T47D (cell line): ENCODE measurements at places on chromosomes 16 and 17.

DNA sequence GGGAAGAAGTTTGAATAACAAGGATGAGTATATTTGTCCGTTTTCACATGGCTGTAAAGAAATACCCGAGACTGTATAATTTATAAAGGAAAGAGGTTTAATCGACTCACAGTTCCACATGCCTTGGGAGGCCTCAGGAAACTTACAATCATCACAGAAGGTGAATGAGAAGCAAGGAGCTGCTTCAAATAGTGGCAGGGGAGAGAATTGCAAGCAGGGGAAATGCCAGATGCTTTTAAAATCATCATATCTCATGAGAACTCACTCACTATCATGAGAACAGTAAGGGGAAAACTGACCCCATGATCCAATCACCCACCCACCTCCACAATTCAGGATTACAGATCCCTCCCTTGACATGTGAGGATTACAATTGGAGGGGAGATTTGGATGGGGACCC lies 212.8 kb upstream of the CDH8 start:
- no peak for DNase-seq

- DNase-seq: no peak
Measured at GRCh38 chr17:4006165-4006589, 41.9 kb upstream of the ATP2A3 start.

GRCh38 chr17:41730479-41730878 lies 4.0 kb downstream of the HAP1 start:
- no peak for DNase-seq

DNA sequence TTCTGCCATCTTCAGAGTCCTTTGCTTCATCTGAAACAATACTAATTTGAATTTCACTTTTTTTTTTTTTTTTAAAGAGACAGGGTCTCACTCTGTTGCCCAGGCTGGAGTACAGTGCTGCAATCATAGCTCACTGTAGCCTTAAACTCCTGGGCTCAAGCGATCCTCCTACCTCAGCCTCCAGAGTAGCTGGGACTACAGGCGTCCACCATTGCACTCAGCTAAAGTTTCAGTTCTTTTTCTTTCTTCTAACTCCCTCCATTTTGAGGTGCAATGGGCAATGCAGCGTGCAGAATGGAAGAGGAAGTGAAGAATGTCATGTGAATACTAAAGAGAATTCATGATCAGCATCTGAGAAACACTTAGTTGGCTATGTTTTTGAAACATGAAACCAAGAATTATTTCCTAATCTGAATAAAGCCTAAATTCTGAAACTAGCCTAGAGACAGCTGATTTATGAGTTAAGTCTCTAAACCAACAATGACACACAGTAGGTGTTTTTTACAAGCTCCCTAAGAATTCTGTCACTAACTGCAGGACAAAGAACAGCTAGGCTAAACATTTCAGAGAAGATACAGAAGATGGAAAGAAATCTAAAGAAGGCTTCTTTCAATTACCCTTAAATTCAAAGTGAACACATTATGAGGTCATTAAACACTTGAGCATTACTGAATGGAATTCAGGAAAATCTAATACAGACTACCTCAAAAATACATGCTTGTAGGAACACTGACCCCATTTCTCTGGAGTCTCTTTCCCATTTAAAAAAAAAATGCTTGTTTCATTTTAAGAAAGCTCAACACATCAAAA lies 21.0 kb downstream of the SNN start:
- DNase-seq: no peak

- no peak for DNase-seq
Measured at GRCh38 chr16:4277987-4278513, 5.2 kb upstream of the TFAP4 start.

DNA sequence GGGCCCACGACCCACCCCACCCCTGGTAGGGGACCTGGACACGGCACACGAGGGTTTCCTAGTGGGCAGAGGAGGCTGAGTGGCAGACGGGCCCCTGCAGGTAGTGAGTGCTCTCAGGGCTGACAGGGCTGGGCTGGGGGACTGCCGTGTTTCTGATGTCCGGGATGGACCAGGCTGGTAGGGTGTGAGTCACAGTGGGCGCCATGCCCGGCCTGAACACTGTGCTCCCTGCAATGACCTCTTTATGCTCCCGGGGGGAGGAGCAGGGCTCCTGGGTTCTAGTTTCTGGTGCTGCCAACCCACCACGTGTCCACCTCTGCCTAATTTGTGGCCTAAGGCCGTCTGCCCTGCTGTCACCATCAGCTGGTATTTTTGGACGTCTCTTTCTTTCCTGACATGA lies 26.3 kb downstream of the ARHGAP23 start:
- peak; percentile 80 for DNase-seq

- DNase-seq: no peak
Measured at GRCh38 chr17:15023589-15024336, 241.4 kb downstream of the PMP22 start.

DNA sequence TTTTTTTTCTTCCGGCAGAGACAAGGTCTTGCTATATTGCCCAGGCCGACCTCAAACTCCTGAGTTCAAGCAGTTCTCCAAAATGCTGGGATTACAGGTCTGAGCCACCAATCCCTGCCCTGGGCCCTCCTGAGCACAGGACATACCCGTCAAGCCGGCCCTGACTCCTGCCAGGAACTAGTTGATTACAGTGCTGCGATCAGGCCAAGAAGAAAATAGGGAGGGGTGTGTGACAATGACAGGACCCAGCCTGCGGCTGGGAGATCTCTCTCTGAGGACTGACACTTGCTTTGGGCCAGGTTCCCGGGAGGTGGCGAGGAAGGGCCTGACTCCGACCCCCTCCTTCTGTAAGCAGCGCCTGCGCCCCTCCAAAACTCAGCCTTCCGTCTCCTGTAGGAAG lies 276.6 kb downstream of the MRTFB start:
- DNase-seq: no peak

DNA sequence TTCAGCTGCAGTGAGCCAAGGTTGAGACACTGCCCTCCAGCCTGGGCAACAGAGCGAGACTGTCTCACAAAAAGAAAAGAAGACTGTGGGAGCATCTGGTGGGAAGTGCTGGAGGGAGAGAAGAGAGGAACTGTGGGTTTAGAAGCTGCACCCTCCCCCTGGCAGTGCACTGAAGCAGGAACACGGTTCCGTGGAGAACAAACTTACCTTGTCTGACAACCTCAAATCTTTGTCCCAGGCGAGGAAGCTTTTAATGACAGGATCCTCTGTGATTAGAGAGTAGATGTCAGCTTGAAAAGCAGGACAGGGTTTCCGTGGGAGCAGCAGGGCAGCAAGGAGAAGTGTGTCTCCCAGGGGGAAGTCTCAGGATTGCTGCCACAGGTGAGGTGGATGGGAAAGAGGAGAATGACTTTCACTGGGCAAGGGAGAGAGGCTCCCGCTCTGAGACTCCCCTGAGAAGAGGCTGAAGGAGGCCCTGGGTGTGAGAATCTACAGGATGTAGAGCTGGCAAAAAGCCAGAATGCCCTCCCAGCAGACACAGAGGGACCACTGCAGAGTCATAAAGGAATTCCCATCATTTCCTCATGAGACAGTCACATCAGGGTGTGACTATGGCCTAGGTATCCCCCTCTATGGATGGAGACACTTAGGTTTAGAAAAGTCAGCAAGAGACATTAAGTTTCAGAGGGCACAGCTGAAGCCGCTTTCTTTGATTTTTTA lies 22.9 kb downstream of the PRR11 start:
- DNase-seq: no peak

DNA sequence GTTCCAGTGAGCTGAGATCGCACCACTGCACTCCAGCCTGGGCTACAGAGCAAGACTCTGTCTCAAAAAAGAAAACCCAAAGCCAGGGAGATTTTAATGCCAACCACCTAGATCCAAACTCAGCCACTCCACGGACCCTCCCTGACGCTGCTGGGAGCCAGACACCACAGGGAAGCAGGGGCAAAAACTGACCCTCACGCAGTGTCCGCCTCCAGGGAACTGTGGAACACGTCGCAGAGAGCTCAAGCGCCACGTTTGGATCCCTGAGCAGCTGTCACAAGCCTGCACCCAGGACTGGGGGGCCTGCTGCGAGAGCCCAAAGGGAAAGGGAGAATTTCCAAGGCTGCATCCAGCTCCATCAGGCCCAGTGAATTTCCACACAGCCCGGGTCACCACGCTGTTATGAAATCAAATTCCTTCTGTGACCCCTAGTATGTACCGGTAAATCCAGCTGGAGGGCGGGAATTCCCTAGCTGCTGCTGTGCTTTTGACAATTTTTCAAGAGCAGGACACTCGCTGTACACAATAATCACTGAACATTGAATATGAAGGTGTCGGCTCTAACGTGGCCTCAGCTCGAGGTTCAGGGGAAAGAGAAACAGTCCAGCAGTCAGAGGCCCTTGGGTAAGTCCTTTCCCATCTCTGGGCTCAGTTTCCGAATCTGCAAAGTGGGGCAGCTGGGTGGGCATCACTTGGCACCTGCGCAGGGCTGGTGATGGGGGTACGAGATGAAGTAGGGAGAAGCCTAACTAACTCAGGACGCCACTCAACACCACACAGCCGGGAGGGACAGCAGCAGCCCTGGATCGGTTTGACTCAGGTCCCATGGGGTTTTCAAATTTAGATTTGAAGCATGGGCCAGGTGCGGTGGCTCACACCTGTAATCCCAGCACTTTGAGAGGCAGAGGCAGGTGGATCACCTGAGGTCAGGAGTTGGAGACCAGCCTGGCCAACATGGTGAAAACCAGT lies 8.6 kb downstream of the CARHSP1 start:
- DNase-seq: no peak

DNA sequence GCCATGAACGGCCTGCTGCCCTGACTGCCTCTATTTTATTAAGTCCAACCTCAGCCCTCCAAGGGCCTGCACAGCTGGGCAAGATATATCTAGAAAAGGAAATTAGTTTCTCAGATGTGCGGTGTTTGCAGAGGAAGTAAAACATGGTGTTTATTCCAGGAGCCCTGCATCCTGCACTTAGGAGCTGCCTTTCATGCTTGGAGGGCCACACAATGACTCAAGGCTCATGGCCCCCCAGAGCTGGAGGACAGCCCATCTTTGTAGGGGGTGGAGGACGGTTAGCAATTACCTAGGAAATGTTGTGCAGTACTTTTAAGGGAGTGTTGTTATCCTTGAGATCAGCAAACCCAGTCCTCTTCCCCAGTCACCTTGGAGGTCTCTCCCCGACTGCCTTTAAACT lies 80.5 kb downstream of the COPRS start:
- no peak for DNase-seq

DNA sequence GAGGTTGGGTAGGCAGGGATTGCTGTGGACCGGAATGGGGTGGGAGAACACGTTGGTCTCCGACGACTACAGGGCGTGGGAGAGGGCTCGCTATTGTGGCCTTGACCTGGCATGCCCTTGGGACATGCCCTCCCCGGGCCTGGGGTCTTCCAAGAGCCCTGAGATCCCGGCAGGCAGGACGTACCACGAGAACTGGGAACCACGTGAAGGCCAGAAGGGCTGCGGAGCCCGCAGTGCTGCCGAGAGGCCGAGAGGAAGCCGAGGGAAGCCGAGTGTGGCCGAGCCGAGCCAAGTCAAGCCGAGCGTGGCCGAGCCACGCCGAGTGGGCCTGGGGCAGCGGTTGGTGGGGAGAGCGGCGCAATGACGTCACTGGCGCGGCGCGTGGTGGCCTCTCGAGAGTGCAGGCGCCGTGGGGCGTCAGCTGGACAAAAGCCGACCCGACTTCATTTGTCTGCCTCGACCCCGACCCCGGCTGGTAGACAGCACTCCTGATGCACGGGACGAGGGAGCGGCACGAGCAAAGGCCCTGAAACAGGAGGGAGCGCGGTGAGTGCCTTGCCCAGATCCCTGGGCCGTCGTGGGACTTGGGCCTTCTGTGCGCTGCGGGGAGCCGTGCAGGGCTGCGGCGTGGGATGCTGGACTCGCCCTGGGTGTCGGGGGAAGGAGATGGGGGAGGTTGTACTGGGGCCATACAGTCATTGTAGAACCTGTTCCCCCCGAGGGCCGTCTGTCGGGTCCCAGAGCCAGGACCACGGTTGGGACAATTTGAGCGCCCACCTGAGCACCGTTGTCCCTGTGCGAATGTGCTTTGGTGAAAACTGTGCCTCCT lies 6.6 kb downstream of the SOCS1 start:
- no peak for DNase-seq

DNA sequence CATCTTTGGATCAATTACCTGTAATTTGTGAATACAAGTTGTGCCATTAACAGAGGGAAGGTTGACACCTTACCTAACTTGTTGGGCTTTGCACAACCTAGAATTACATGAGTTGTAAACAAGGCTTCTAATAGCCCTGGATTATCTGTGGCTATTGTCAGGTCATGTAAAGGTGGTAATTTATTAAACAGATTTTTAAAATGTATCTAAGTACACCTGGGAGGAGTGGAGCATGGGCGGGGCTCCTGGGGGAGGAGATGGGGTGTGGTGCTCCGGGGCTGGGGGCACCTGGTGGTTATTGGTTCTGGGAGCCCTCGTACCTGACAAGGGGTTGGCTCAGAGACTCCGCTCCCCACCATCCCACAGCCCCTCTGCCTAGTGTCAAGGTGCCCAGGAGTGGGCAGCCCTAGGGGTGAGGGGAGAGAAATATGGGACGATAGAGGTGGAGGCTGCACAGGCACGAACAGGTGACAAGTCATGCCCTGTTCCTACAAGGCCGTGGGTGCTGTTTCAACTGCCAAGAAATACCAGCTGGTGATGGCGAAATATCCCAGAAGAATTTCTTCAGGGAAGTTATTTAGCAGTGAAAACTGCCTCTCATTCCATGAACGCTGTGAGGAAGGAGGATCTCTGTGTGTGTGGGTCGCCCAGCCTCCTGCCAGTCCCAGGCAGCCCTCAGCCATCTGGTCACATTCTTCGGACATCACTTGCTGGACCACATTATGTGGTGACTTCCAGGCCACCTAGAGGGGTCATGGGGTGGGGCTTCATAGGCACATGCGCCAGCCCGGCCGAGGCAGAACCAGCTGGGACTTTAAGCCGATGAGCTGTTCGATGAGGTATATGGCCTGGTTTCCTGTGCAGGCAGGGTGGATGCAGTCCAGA lies 55.5 kb upstream of the IRX3 start:
- DNase-seq: peak; percentile 55

- DNase-seq: no peak
Measured at GRCh38 chr16:28823291-28823872, 583 bp downstream of the ATXN2L start.

DNA sequence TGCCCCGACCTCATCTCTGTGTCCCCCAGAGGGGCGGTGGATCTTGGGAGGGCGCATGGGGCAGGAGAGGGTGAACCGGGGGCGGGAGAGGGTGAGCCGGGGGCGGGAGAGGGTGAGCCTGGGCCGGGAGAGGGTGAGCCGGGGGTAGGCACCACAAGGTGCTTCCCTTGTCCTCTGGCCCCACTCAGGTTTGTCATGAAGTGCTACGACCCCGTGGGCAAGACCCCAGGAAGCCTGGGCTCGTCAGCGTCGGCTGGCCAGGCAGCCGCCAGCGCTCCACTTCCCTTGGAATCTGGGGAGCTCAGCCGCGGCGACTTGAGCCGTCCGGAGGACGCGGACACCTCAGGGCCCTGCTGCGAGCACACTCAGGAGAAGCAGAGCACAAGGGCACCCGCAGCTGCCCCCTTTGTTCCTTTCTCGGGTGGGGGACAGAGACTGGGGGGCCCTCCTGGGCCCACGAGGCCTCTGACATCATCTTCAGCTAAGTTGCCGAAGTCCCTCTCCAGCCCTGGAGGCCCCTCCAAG lies 18.9 kb downstream of the ASPSCR1 start:
- DNase-seq: no peak

- peak; percentile 50 for DNase-seq
Measured at GRCh38 chr16:11706180-11706742, 36.4 kb downstream of the TXNDC11 start.
